ENCODE measurements at places on chromosomes 16 and 17. TPM values are rescaled to one million over a fixed set of nuclear protein-coding genes. Genes with fewer than 3 reads are reported as not detected.
A peak's percentile ranks its signal among the peaks of the same experiment; 100 is the strongest.

DNA sequence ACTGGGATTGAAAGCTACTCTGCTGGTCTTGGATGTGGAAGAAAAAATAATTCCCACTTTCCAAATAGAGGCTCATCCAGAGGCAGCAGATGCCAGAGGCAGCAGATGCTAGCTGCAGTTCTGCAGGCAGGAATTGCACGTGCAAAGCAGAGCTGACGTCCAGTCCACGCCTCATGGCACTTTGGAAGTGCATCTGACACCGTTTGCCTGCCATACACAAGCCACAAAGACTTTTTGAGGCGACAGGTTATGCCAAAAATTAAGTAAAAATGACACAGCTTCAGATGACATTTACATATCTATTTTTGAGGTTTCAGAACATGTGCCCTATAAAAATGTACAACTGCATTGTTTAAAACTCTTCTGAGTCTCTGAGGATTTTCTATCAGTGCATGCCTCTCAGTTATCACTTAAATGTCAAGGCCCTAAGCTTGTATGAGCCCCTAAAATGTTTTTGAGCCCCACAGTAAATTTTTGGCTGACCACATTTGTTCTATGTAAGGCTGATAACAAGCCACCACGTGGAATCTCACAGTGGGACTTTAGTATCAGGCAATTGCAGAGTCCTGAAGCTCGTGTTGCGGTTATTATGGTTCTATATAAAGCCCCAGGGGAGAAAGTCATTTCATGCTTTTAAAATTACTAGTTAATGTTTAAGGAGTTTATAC, 239.2 kb downstream of the PRKCA start:
- no peak for DNase-seq
- peak overlapping the region; percentile 94 for H3K27ac ChIP-seq
- no peaks in the 10 kb centered on the region for H3K36me3 ChIP-seq
- peaks cover 40% of the 10 kb centered on the region for H3K4me1 ChIP-seq

DNA sequence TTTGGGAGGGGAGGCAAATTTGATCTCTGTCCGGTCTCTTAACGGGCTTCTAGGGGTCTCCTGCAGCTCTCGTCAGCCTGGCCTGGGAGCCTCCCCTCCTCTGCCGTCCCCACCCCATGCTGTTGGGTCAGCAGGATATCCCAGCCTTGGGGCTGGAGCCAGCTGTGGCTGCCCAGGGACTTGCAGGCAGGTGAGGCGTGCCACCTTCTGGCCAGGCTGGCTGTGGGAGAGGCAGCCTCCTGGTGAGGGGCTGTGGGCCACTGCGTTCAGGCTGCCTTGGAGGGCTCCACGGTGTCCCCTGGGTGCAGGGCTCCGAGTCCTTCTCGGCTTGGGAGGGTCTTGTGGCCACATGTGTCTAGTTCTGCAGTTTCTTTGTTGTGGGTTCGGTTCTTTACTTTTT, 34.6 kb downstream of the TBCD start:
- no peak overlapping the region for H3K27ac ChIP-seq
- DNase-seq = no peak
- H3K4me3 ChIP-seq = no peak overlapping the region
- no peaks in the 10 kb centered on the region for H3K27me3 ChIP-seq
- peaks cover 85% of the 10 kb centered on the region for H3K36me3 ChIP-seq

- peaks cover 42% of the 10 kb centered on the region for H3K36me3 ChIP-seq
- no peak overlapping the region for H3K27ac ChIP-seq
- no peak overlapping the region for H3K4me3 ChIP-seq
These were observed 3.9 kb downstream of the RSAD1 start for GRCh38 chr17:50482516-50482915.

DNA sequence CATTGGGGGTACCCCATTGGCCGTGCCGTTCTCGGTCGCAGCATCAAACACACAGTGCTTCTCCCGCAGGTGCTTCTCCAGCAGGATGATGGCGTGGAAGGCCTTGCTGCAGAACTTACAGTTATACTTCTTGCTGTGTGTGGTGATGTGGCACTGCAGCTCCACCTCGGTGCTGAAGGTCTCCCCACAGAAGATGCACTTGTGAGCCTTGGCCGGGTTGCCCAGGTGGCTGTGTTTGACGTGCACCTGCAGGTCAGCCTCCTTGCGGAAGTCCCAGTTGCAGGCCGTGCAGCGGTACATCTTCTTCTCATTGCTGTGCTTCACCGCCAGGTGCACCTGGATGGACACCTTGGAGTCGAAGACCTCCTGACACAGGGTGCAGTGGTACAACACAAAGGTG, 219.3 kb downstream of the ZNF423 start:
- no peak for DNase-seq
- H3K4me3 ChIP-seq = no peak overlapping the region
- peaks cover 53% of the 10 kb centered on the region for H3K4me1 ChIP-seq

GRCh38 chr16:19524616-19525384, 1.1 kb downstream of the CCP110 start:
- peak overlapping the region; percentile 65 for H3K27ac ChIP-seq
- no peaks in the 10 kb centered on the region for H3K27me3 ChIP-seq
- peak overlapping the region; percentile 60 for H3K4me3 ChIP-seq
- peak; percentile 41 for DNase-seq
- peaks cover 9% of the 10 kb centered on the region for H3K36me3 ChIP-seq

DNA sequence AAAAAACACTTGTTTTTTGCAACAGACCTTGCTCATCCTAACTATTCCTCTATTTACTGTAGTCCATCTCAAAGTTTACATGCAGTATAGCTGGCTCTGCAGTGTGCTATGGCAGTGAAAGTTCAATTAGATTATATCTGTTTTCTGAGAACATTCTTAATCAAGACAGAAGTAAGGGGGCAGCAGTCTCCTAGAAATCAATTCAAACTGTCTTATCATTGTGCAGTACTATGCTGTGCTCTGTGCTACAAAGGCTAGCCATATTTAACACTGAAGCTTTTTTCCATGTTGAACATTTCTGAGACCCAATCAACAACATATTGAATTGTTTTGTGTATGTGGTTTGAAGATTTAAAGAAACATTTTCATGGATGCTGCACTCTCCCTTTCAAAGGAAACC, 11.4 kb downstream of the NETO2 start:
- no peaks in the 10 kb centered on the region for H3K27me3 ChIP-seq
- H3K36me3 ChIP-seq = no peaks in the 10 kb centered on the region
- no peaks in the 10 kb centered on the region for H3K4me1 ChIP-seq
- H3K27ac ChIP-seq = no peak overlapping the region
- peak; percentile 46 for DNase-seq

DNA sequence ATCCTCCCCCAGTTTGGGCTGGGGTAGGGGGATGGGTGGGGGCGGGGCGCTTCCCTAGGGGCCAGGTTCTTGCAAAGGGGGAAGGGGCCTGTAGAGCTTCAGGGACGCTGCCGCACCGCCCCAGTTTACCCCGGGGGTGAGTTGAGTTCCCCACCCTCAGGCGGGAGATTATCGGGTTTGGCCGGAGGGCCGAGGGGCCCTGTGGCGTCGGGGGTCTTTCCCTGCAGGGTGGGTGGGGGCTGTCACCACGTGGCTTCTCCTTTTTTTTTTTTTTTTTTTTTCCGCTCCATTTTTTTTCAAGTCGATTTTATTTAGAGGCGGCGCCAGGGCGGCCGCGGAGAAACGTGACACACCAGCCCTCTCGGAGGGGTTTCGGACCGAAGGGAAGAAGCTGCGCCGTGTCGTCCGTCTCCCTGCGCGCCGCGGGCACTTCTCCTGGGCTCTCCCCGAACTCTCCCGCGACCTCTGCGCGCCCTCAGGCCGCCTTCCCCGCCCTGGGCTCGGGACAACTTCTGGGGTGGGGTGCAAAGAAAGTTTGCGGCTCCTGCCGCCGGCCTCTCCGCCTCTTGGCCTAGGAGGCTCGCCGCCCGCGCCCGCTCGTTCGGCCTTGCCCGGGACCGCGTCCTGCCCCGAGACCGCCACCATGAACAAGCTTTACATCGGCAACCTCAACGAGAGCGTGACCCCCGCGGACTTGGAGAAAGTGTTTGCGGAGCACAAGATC, at the start of gene IGF2BP1:
TSS of gene IGF2BP1 (plus strand) at position 283 of the 724 bp plus-strand sequence. CDS start at position 644, 361 bp downstream.
- DNase-seq = peak; percentile 88
- H3K36me3 ChIP-seq = no peaks in the 10 kb centered on the region
- peak within 1 kb of the TSS; percentile 87 for H3K27ac ChIP-seq
- peak within 1 kb of the TSS; percentile 56 for H3K4me3 ChIP-seq
- H3K4me1 ChIP-seq = peaks cover 33% of the 10 kb centered on the region

DNA sequence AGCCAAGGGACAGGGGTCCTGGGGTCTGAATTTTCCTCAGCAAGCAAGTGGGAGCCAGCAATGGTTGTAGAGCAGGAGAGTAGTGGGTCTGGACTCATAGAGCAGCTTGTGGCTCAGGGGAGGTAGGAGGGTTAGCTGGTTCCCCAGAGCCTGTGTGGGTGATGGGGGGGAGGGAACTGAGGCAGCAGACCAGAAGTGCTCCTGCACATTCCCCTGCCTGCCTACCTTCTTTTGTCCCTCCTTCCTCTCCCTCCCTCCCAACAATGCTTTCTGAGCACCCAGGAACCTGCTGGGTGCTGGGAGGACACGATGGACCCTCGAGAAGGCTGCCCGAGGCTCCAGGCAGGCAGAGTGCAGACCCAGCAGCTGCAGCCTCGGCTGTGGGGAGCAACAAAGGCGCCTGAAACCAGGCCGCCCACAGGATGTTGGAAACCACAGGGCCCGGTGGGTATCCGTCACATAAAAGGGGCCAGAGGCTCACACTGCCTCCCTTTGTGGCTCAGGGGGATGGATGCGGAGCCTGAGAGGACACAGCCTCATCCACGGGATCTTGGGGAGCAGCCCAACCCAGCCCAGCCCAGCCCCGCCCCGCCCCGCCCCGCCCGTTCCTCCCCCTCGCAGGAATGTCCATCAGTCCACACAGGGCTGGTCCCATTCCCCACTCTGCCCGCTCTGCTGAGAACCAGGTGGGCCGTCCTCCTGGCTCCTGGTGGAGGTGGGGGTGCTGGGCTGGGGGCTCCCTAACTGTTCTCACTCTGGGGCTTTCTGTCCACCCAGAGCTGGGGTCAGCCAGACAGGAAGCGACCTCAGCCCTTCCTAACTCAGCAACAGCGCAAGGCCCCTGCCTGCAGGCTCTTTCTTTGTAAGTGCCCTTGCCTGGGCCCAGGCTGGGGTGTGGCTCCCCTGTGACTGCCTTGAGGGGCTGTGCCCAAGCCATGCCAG, 1.7 kb upstream of the NLRC3 start:
- H3K4me3 ChIP-seq = no peak overlapping the region
- peaks cover 52% of the 10 kb centered on the region for H3K36me3 ChIP-seq
- H3K27me3 ChIP-seq = no peaks in the 10 kb centered on the region
- no peak overlapping the region for H3K27ac ChIP-seq

DNA sequence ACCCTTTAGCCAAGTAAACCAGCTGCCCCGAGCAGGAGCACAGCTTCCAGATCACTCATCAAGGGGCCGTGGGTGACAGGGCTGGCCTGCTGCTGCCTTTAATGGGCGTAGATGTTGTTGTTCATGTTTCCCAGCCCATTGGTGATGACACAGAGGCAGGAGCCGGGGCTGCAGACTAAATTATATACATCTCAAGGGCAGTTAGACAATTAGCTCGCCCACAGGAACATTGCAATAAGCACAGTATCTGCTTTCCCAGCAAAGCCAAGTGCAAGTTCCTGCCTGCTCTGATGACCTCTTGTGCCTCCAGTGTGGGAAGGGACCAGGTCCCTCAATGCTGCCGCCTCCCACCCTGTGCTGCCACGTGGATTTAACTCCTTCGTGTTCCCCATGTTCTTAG, 485.8 kb downstream of the MAF start:
- no peak for DNase-seq
- no peak overlapping the region for H3K4me3 ChIP-seq
- H3K4me1 ChIP-seq = no peaks in the 10 kb centered on the region
- no peaks in the 10 kb centered on the region for H3K27me3 ChIP-seq

DNA sequence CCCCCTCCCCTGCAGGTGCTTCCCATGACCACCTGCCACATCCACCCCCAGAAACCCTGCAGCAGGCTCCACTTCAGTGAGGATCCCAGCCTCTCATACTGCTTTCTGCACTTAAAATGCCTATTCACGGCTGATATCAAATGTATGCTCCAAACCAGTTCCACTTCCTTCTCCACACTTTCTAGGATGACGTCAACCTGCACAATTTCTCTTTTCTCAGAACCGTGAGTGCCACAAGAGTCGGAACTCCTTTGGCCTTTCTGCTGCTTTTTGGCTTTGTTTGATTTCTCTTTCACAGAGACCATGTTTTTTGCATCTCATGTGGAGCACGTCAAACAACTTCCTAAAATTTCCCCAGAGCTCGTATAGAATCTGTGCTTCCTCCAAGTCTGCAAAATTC, 378.8 kb upstream of the TNRC6C start:
- H3K4me1 ChIP-seq = no peaks in the 10 kb centered on the region
- H3K27me3 ChIP-seq = no peaks in the 10 kb centered on the region
- no peak overlapping the region for H3K27ac ChIP-seq
- DNase-seq = no peak
- no peak overlapping the region for H3K4me3 ChIP-seq

- H3K36me3 ChIP-seq = peaks cover 85% of the 10 kb centered on the region
- no peaks in the 10 kb centered on the region for H3K4me1 ChIP-seq
- no peaks in the 10 kb centered on the region for H3K27me3 ChIP-seq
- DNase-seq = no peak
These were observed 7.8 kb upstream of the MXRA7 start for GRCh38 chr17:76718516-76718915.

GRCh38 chr16:11484691-11485258, 101.9 kb downstream of the LITAF start:
- H3K27me3 ChIP-seq = no peaks in the 10 kb centered on the region
- no peaks in the 10 kb centered on the region for H3K4me1 ChIP-seq
- no peak for DNase-seq
- no peak overlapping the region for H3K27ac ChIP-seq
- no peak overlapping the region for H3K4me3 ChIP-seq

GRCh38 chr17:68698746-68699145, 97.6 kb upstream of the FAM20A start:
- no peak overlapping the region for H3K27ac ChIP-seq
- H3K4me3 ChIP-seq = no peak overlapping the region
- H3K27me3 ChIP-seq = peaks cover 3% of the 10 kb centered on the region
- no peak for DNase-seq

The PSMD12 gene
- total RNA-seq = 49.3 TPM

The OTOP3 gene
- total RNA-seq = not detected

The ITGA2B gene
- total RNA-seq = 5.6 TPM
